ENCODE measurements at places on chromosomes 6 and 20.

DNA sequence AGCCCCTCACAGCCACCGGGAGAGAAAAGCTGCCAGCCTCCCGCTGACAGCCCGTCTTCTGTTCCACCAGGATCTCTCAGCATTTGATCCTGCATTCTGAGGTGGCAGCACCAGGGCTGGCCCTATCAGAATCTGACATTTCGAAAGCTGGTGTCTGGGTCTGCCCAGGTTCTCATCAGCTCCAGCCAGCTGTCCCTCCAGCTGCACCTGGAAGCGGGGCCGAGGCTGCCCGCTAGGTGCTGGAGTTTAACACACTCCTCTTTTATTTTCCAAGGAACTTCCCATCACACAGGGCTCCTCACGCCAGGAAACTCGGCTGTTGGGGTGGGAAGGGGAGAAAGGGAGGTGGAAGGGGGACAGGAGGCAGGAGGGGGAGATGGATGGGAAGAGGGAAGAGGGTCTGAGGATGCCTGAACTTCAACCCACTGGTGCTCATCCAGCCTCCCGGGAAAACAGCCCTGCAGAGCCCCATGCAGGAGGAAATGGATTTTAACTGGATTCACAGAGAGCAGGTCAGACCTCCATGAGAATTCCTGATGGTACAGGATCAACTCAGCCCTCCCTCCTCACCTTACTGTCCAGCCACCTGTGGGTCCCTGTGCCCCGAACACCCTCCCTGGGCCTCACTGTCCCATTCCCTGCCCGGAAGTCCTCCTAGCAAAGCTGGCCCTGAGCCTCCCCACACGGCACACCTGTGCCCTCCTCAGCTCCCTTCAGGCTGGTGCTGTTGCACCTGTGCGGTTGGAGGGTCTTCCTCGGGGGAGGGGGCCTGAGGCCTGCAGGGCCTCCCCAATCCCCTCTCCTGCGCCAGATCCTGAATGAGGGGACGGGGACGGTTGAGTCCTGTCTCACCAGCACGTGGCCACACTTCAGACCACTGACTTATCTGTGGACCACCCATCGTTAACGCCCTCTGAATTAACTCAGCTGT, 3.9 kb upstream of the LSM14B start:
- H3K4me1 ChIP-seq: no peaks in the 10 kb centered on the region
- no peaks in the 10 kb centered on the region for H3K36me3 ChIP-seq
- no peaks in the 10 kb centered on the region for H3K27me3 ChIP-seq
- no peak overlapping the region for H3K27ac ChIP-seq

DNA sequence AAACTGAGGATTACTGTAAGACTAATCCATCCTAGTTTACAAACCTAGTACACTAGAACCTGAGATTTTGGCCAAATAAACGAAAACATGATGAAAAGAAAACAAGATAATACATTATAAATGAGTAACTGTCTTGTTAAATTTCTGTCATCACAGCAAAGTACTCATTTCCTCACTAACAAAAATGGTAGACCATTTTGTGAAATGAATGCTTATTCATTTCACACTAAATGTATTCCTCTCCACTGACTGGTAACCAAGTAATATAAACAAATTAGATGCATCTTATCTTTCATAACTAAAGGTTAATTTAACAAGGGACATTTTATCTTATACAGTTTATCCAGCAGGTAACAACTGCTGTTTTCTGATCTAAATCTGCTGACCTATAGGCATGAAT, 143.7 kb downstream of the REV3L start:
- DNase-seq: no peak
- no peaks in the 10 kb centered on the region for H3K4me1 ChIP-seq
- H3K4me3 ChIP-seq: no peak overlapping the region
- no peaks in the 10 kb centered on the region for H3K27me3 ChIP-seq
- no peaks in the 10 kb centered on the region for H3K36me3 ChIP-seq
- no peak overlapping the region for H3K27ac ChIP-seq

- H3K4me3 ChIP-seq: no peak overlapping the region
- H3K36me3 ChIP-seq: no peaks in the 10 kb centered on the region
- H3K4me1 ChIP-seq: peaks cover 16% of the 10 kb centered on the region
- H3K27me3 ChIP-seq: no peaks in the 10 kb centered on the region
- DNase-seq: no peak
Observed at GRCh38 chr6:157988700-157989063, 7.0 kb downstream of the SYNJ2 start.

DNA sequence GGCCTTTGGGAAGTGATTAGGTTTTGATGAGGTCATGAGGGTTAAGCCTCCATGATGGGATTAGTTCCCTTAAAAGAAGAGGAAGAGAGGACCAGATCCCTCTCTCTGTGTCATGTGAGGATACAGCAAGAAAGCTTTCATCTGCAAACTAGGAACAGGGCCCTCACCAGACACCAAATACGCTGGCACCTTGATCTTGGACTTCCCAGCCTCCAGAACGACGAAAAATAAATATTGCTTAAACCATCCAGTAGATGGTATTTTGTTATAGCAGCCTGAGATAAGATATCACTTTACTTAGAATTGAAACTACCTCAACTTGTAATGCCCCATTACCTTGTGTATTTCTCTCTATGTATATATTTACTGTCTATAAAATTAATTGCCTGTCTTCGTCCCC, 65.4 kb upstream of the NNAT start:
- H3K27me3 ChIP-seq: no peaks in the 10 kb centered on the region
- H3K36me3 ChIP-seq: no peaks in the 10 kb centered on the region
- H3K4me1 ChIP-seq: no peaks in the 10 kb centered on the region
- DNase-seq: no peak
- H3K4me3 ChIP-seq: no peak overlapping the region

- H3K27ac ChIP-seq: no peak overlapping the region
- H3K4me3 ChIP-seq: no peak overlapping the region
- no peaks in the 10 kb centered on the region for H3K4me1 ChIP-seq
- no peaks in the 10 kb centered on the region for H3K36me3 ChIP-seq
- no peak for DNase-seq
- H3K27me3 ChIP-seq: no peaks in the 10 kb centered on the region
Observed at GRCh38 chr20:8209061-8209460, 77.0 kb downstream of the PLCB1 start.

- H3K4me1 ChIP-seq: no peaks in the 10 kb centered on the region
- no peaks in the 10 kb centered on the region for H3K36me3 ChIP-seq
- no peak for DNase-seq
Observed at GRCh38 chr20:32543570-32544259, 41.4 kb downstream of the NOL4L start.

- no peaks in the 10 kb centered on the region for H3K27me3 ChIP-seq
- no peak overlapping the region for H3K4me3 ChIP-seq
- no peak for DNase-seq
- H3K4me1 ChIP-seq: peaks cover 6% of the 10 kb centered on the region
Observed at GRCh38 chr6:150514806-150515380, 84.8 kb upstream of the PLEKHG1 start.

DNA sequence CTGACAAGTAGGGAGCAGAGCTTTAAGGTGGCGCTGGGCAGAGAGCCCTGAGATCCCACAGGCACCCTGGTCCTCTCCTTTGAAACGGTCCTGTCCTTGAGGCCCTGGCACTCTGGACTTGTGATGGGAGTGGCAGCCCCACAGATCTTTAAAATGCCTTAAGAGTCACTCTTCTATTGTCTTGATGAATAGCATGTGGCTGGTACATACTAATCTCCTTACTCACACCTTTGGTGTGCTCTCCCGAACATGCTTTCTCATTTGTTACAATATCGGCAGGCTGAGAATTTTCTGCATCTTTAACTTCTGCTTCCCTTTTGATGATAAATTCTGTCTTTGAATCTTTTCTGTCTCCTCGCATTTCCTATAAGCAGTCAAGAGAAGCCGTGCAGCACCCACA, 333.8 kb downstream of the TFAP2A start:
- H3K27ac ChIP-seq: no peak overlapping the region
- no peaks in the 10 kb centered on the region for H3K27me3 ChIP-seq
- no peaks in the 10 kb centered on the region for H3K4me1 ChIP-seq
- no peak overlapping the region for H3K4me3 ChIP-seq

GRCh38 chr6:117110737-117111136, 154.6 kb upstream of the VGLL2 start:
- H3K36me3 ChIP-seq: no peaks in the 10 kb centered on the region
- no peak overlapping the region for H3K27ac ChIP-seq
- no peak overlapping the region for H3K4me3 ChIP-seq
- no peaks in the 10 kb centered on the region for H3K27me3 ChIP-seq

GRCh38 chr6:42493914-42494539, 42.3 kb upstream of the TRERF1 start:
- H3K27ac ChIP-seq: no peak overlapping the region
- no peaks in the 10 kb centered on the region for H3K4me1 ChIP-seq
- no peak for DNase-seq
- no peaks in the 10 kb centered on the region for H3K27me3 ChIP-seq
- H3K36me3 ChIP-seq: no peaks in the 10 kb centered on the region

- no peaks in the 10 kb centered on the region for H3K4me1 ChIP-seq
- H3K36me3 ChIP-seq: no peaks in the 10 kb centered on the region
- DNase-seq: no peak
- H3K4me3 ChIP-seq: no peak overlapping the region
Observed at GRCh38 chr6:104460738-104461483, 398.8 kb downstream of the HACE1 start.

- no peaks in the 10 kb centered on the region for H3K4me1 ChIP-seq
- peaks cover 2% of the 10 kb centered on the region for H3K36me3 ChIP-seq
- no peak overlapping the region for H3K27ac ChIP-seq
- DNase-seq: no peak
- H3K27me3 ChIP-seq: no peaks in the 10 kb centered on the region
Observed at GRCh38 chr6:137883400-137884148, 16.5 kb downstream of the TNFAIP3 start.

DNA sequence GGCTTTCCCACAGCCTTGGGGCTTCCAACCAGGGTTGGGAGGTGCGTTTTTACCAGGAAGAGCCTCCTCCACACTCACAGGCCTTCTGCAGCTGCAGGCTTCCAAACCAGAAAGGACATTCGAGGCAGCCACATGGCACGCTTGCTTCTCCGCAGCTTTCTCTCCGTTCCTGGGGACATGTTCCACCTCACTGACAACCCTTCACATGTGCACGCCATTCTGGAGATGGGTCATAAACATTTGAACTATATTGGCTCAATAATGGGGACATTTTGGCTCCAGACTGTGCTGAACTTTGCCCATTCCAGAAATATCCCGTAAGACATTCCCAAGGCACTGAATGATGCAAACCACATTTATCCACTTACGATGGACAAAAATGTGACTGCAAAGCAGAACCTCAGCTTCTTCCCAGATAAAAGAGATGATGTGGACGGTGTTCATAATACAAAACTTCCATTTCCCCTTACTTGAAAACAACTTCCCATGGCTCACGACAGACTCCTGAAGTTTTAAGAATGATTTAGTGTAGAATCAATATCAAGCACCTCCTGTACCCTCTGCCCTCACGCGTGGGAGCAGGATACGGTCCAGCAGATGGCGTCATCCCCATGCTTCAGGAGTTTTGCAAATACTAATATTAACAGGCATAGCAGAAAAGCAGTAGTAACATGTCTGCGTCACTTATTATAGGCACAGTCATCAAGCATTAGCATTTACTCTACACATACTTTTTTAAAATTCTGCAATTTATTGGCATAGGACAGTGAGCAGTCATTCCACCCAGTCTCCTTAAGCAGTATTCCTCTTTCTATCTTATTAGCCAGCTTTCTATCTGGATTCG, 25.4 kb upstream of the FOXF2 start:
- H3K27me3 ChIP-seq: no peaks in the 10 kb centered on the region
- no peak for DNase-seq
- no peaks in the 10 kb centered on the region for H3K36me3 ChIP-seq
- no peak overlapping the region for H3K4me3 ChIP-seq
- no peak overlapping the region for H3K27ac ChIP-seq

GRCh38 chr20:54134445-54135220, 39.2 kb downstream of the CYP24A1 start:
- no peak for DNase-seq
- H3K36me3 ChIP-seq: no peaks in the 10 kb centered on the region
- H3K4me1 ChIP-seq: no peaks in the 10 kb centered on the region
- H3K27ac ChIP-seq: no peak overlapping the region
- no peak overlapping the region for H3K4me3 ChIP-seq

- no peak overlapping the region for H3K27ac ChIP-seq
- no peak for DNase-seq
- H3K27me3 ChIP-seq: no peaks in the 10 kb centered on the region
Observed at GRCh38 chr6:46324706-46325105, 153.9 kb upstream of the ENPP5 start.

DNA sequence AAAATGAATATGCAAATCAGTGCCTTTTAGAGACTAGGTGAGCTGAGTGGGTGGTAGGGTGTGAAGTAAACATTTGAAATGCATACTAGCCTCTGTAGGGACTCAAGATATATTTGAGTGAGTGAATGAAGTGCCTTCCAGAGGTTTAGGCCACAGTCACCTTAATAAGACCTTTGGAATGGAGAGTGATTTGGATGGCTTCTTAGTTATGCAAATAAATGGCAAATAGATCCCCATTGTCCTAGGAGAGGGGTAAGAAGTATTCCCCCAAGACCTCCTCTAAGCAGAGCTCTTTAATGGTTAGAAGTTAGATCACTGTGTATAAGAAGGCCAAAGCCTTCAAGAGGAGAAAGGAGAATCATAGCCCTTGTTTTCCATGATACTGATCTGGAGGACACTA, 47.8 kb upstream of the IMPG1 start:
- no peak overlapping the region for H3K27ac ChIP-seq
- H3K4me3 ChIP-seq: no peak overlapping the region
- no peak for DNase-seq
- no peaks in the 10 kb centered on the region for H3K4me1 ChIP-seq

- no peak overlapping the region for H3K27ac ChIP-seq
- H3K27me3 ChIP-seq: no peaks in the 10 kb centered on the region
- no peaks in the 10 kb centered on the region for H3K4me1 ChIP-seq
- no peaks in the 10 kb centered on the region for H3K36me3 ChIP-seq
- no peak for DNase-seq
- H3K4me3 ChIP-seq: no peak overlapping the region
Observed at GRCh38 chr20:1805816-1806215, 89.4 kb upstream of the SIRPA start.

DNA sequence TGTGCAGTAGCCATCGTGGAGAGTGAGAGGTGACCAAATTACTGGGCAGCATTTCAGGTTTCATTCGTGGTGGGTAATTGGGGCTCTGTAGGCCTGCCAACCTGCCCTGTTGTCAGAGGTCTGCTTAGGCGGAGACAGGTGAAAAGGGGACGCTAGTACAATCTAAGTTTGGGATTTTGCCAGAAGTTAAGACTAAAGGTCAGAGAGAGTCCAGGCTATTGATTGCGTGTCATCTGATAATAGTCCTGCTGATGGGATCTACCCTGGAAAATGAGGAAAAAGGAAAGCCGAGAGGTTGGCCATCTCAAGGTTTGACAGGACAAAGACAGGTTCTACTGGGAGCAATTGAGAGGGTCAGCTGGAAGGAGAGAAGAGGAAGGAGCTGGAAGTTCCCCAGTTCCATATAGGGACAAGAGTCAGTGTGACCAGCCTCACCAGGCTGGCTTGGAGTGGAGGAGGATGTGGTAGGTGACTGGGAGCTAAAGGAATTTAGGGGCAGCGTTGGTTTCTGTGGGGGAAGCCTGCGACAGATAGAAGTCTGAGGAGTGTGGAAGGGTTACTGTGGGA, 10.9 kb downstream of the ARFGEF2 start:
- no peak overlapping the region for H3K4me3 ChIP-seq
- H3K36me3 ChIP-seq: no peaks in the 10 kb centered on the region
- no peak overlapping the region for H3K27ac ChIP-seq
- no peaks in the 10 kb centered on the region for H3K27me3 ChIP-seq
- DNase-seq: no peak

GRCh38 chr20:41176711-41177552, 39.6 kb downstream of the PLCG1 start:
- peaks cover 11% of the 10 kb centered on the region for H3K4me1 ChIP-seq
- no peak for DNase-seq
- H3K4me3 ChIP-seq: no peak overlapping the region
- peaks cover 5% of the 10 kb centered on the region for H3K36me3 ChIP-seq

GRCh38 chr6:81863123-81863522, 110.6 kb upstream of the TENT5A start:
- no peaks in the 10 kb centered on the region for H3K4me1 ChIP-seq
- DNase-seq: no peak
- H3K36me3 ChIP-seq: no peaks in the 10 kb centered on the region
- no peak overlapping the region for H3K27ac ChIP-seq
- no peak overlapping the region for H3K4me3 ChIP-seq

Measured in kidney (tissue), 22 donors.